ENCODE measurements at places on chromosomes 3 and 15.
A peak's percentile ranks its signal among the peaks of the same experiment; 100 is the strongest.

DNA sequence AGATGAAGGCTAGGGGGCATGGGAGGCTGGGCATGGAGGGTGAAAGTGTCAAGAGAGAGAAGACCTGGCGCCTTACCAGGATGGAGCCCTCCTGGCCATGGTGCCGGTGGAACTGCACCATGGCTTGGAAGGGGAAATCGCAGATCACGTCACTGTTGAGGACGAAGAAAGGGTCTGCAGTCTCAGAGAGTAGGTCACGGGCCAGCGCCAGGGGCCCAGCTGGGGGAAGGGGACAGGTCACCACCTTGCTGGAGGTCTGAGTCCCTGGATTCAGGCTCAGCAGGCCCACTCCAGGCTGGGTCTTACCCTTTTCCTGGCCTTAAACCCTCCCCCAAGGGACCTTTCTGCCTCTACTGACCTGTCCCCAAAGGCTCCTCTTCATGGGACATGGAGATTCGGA, 855 bp downstream of the GMPPB start:
- DNase-seq = no peak

DNA sequence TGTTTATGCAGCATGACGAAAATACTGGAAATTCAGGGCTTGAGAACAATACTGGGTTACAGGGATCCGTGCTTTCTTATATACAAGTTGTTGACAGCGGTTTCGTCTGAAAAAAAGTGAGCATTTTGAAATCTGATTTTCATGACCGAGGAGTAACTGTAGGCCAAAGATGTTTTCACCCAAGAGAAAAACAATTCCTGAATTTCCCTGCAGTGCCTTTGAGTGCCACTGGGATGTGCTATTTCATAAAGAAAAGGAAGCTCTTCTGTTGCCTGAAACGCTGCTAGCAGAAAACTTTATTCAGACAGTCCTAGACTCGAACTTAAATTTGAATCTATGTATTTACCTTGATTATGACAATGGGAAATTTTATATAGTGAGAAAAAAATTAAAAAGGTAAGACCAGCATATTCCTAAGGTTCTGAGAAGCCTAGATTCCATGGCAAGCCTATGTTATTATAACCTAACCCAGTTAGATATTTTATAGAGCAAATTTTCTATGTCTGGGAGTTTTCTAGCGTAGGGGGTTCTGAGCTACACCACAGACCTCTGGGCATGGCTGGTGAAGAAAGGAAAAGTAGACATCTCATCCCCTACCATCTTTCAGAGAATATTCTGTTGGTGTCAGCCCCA, 30.2 kb downstream of the KCNAB1 start:
- DNase-seq = peak; percentile 62

DNA sequence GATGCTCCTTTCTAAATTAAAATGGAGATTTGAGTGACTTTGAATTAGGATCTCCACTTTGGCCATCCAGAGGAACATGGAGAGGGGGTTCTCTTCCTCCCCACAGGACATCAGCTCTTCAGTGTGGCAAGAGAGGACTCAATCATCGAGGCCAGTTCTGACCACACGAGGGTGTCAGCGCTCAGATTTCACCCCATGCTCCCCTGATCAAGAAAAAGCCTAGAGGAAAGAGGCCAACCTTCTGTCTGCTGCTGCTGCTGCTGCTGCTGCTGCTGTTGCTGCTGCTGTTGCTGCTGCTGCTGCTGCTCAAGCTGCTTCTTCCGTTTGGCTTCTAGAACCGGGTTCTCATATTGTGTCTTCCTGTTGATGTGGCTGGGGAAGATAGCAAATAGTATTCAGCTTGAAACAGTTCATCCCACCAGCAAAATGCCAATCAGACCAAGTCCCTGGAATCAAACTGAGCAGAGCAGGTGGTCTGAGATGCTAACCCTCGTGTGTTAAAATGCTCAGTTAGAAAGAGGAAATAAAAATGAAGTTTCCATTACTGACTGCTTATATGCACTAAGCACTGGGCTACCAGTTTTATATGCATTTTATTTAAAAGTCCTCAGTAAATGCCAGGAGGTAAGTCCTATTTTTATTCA, 599.0 kb downstream of the MAGI1 start:
- peak; percentile 8 for DNase-seq

- DNase-seq = no peak
Observed at GRCh38 chr3:24598695-24599470, 104.2 kb upstream of the THRB start.

GRCh38 chr3:7307410-7307809, 446.5 kb downstream of the GRM7 start:
- DNase-seq = no peak

- peak; percentile 56 for DNase-seq
Observed at GRCh38 chr3:194003114-194004057, 132.6 kb upstream of the HES1 start.

DNA sequence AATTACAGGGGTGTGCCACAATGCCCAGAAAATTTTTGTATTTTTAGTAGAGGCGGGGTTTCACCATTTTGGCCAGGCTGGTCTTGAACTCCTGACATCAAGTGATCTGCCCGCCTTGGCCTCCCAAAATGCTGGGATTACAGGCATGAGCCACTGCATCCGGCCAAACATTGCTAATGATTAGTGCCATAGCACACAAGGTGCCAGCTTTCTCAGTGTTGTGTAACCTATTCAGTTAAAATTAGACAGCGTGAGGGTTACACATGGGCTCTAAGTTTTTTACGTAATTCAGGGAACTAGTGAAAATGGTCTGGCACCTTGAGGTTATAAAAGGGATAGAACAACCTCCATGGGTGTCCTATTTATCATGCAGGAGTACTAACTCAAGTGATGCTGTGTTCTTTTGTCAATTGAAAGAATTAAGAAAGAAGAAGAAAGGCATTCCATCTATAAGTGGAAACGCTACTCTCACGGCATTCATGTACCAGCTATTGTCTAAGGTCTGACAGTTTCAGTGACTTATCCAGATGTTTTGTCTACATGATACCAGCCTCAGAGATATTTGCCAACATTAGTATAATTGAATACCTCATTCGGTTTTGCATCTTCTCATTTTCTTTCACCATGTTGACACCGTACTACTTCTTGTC, 84.7 kb downstream of the EOMES start:
- no peak for DNase-seq

DNA sequence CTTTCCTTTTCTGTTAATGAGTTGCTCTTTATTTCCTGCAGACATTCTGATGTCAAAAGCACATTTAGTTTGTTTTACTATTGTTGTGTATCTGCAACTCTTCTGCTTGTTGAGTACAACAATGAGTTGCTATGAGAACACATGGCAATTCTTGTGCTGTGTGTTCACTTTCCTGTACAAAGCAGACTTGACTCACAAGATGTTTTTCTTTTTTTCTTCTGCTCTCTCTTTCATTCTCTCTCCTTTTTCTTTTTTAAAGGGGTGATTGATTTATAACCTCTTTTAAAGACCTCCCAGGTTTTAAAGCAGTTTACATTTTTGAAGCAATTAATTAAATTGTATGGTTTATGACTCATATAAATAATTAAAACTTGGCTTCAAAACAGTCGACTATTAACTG, 31.6 kb upstream of the ABHD10 start:
- DNase-seq = no peak

- DNase-seq = no peak
Observed at GRCh38 chr3:113183748-113184661, 27.4 kb upstream of the BOC start.

DNA sequence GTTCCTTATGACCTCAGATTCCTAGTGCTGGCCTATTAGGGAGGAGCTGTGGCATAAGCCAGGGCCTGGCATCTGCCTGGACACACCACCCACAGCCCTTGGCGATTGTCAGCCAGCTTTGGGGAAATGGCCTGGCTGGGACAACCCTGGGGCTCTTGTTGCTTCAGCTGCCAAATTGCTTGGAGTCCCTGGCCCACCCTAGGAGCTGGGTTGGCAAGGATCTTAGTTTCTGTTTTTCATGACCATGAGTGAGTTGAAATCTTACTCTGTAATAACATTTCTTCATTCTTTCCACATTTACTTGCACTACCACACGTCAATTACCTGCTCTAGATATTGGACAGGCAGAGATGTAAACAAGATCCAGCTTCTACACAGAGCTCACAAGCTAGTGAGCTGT, 1.9 kb upstream of the MYZAP start:
- DNase-seq = no peak

DNA sequence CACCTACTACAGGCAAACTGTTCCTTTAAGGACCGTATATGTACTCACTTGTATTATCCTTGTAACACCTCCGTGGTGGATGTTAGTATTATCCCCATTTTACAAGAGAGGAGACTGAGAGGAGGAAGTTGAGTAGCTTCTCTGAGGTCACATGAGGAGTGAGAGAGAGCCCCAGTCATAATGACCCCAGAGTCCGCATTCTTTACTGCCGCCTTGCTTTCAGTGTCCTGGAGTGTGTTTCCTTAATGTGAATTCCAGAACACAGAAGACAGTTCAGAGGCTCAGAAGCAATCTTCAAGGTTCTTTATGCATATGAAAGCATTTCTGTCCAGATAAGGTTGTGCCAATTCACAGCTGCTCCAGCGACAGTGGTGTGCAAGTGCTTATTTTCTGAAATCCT, 199.2 kb downstream of the CACNA2D3 start:
- no peak for DNase-seq

GRCh38 chr3:181912384-181912783, 200.7 kb downstream of the SOX2 start:
- DNase-seq = no peak

DNA sequence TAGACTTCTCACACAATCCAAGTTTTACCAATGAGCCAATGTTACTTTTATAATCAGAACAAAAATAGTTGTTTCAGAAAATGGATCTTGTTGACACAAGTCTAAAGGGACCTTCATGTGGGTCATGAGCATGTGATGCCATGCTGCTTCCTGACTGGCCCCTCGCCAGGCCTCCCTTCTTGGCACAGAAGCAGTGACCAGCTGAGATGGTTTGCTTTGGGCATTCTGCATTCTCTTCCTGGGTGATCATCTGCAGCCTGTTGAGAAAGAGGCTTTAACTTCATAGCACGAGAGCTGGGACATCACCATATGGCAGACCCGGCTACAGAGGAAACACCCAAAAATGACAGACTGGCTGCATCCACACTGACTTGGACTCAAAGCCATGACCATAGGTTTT, 45.7 kb downstream of the TGM4 start:
- DNase-seq = no peak

DNA sequence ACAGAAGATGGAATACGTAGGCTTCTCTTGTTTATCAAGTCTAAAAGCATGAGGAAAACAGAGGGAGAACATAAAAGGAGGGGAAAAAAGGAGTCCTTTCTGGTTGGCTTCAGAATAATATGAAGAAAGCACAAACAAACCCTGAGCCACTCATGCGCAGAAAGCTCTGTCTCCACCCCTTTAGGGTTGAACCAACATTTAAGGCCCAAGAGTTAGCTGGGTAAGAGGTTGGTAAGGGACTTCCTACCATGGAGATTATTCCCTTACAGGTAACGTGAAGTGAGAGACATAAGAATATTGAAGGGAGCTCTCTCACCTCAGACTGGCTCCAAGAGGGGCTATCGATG, 145.3 kb downstream of the RORA start:
- no peak for DNase-seq

- DNase-seq = no peak
Observed at GRCh38 chr15:83105440-83105839, 2.0 kb upstream of the TM6SF1 start.

GRCh38 chr3:178950676-178951075, 120.9 kb downstream of the ZMAT3 start:
- DNase-seq = no peak

DNA sequence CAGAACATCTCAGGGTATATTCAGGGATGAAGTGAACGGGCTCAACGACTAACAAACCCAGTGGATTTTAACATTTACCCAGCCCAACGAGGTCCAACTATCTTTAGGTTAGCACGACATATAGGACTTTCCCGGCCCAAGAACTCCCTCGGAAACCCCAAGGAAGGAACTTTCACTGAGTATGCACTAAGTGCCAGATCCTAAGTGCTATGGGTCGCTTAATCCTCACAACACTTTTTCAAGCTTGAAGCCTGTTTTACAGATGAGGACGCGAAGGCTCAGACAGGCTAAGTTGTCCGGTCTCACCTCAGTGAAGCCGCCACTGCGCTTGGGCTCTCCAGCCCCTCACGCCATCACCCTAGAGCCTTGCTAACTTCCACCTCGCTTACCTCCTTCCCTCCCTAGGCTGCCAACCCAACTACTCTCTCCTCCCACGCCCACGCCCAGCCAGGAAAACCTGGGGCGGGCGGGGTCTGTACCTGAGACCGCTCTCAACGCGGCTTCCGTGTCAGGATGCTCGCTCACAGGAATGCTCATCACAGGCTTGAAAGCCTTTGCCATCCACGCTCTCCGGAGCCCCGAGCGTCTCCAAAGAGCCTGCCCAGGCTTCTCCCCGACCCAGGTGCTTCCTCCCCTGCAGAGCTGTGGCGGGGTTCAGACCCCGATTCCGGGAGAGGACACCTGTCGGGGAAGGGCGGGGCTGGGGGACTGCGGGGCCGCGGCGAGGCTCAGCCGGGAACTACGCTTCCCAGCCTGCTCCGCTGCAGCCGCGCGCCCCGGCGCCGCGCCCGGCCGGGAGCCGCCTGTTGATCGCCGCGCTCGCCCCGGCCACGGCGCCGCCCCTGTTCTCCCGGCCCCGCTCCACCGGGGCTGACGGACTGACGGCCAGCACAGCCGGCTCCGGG, at the start of gene TMOD2:
TSS of gene TMOD2 (plus strand) at position 806 of the 905 bp plus-strand sequence. CDS start 14,845 bp downstream, outside the sequence.
- DNase-seq = no peak

GRCh38 chr15:32957219-32957618, 237.3 kb downstream of the FMN1 start:
- no peak for DNase-seq

DNA sequence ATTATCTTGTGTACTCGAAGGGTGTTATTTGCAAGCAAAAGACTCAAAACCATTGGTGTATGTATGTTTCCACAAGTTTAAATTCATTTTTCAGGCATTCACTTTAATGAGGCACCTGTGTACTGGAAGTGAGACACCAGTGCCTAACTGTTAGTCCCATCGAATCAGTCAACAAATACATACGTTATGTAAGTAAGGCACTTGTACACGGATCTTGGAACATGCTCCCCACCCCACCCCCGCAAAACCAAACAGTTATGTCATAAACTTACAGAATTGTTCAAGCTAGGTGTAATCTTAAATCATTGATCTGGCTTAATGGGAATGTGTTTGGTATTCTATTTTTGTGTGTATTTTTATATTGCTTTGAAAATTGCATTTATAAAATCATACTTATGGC, 17.1 kb downstream of the LRRC28 start:
- no peak for DNase-seq

DNA sequence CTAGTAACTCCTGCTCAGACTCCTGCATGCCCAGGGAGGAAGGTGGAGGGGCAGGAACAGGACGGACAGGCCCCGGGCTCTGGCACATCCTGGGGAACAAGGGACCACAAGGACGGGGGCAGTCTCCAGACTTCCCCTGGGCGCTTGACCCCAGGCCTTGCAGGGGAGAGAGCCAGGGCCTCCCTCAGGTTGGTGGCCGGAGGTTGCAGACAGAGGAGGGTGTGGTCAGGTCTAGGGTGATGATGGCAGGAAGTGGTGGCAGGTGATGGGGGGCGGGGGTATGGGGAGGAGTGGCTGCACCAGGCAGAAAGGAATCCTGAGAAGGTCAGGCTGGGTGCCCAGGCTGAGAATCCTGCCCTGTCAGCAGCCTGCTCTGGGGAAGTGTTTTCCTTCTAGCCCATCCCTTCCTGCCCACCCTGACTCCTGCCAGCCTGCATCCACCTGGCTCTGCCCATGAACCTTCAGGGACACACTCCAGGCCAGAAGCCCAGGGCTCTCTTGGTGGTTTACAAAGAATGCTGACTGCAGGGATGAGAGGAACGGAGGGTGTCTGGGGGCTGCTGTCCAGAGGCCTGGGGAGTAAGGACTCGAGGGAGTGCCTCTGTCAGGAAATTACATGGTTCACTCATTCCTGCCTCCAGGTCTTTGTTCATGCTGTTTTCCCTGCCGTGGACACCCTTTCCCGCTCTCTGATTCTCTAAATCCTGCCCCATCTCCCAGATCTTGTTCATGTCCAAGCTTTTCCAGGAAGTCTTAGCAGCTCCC, 15.8 kb downstream of the LOXL1 start:
- no peak for DNase-seq

Data from amniotic stem cell (primary cell).